Endodermal cell (in vitro differentiated cells): ENCODE measurements at places on chromosomes 11 and 22. TPM values are rescaled to one million over a fixed set of nuclear protein-coding genes. Genes with fewer than 3 reads are reported as not detected.

Gene INS
- total RNA-seq, result not detected in 2 replicates

Gene MPPED1
- total RNA-seq, result 0.41 and 0.59 TPM in 2 replicates

Gene HSPB2
- total RNA-seq, result 0.33 TPM in 1 of 3 replicates, not detected in the others

Gene KLHL35
- total RNA-seq, result 1.3 TPM in 1 of 3 replicates, not detected in the others

Gene IL17RA
- total RNA-seq, result 12.2 and 16.0 TPM in 2 replicates

DNA sequence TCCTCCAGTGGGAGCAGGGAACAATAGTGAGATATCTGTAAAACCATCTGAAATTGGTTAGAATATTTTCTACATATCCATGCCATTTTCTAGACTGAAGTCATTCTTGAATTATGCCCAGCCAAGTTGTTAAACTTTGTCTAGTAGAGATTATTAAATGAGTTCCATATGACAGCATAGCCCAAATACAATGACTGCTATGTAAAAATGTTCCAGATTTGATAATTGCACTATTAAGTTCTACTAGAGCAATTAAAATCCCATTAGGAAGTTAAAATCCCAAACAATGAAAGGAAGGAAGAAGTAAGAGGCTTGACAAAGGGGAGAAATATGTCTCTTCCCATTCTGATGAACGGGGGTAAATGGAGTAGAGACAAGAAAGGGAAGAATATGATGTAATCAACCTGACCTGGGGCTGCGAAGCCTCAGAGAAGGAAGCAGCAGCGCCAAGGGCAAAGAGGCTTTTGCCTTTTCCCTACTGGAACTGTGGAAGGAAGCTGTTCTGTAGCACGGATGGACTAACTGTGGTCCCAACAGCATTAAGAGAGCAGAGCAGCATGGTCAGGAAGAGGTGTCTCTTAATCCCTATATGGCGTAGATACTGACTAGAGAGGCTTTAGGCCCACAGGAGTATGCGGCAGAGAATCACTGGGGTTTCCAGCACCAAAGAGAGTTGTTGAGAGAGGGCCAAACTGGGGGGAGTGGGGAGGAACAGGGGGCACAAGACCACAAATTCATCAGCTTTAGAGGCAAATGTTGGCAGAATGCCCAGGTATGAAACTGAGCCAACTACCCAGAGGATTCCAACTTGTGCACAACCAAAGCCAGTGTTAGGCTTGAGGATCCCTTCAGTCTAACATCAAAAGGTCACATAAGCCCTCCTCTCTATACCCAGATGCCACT lies 26.7 kb downstream of the RRP8 start:
- no peaks in the 10 kb centered on the region for H3K36me3 ChIP-seq
- no peak for DNase-seq
- no peaks in the 10 kb centered on the region for H3K4me1 ChIP-seq
- no peak overlapping the region for H3K27ac ChIP-seq

GRCh38 chr11:84581083-84581482 lies 1046.1 kb downstream of the DLG2 start:
- no peak overlapping the region for H3K27ac ChIP-seq
- DNase-seq, result no peak
- H3K27me3 ChIP-seq, result no peaks in the 10 kb centered on the region
- no peaks in the 10 kb centered on the region for H3K4me1 ChIP-seq
- H3K4me3 ChIP-seq, result no peak overlapping the region
- H3K36me3 ChIP-seq, result no peaks in the 10 kb centered on the region

- no peaks in the 10 kb centered on the region for H3K36me3 ChIP-seq
- no peaks in the 10 kb centered on the region for H3K27me3 ChIP-seq
- H3K27ac ChIP-seq, result no peak overlapping the region
- H3K4me1 ChIP-seq, result no peaks in the 10 kb centered on the region
- DNase-seq, result no peak
- no peak overlapping the region for H3K4me3 ChIP-seq
These were observed 64.5 kb upstream of the LARGE1 start for GRCh38 chr22:33984656-33985285.

DNA sequence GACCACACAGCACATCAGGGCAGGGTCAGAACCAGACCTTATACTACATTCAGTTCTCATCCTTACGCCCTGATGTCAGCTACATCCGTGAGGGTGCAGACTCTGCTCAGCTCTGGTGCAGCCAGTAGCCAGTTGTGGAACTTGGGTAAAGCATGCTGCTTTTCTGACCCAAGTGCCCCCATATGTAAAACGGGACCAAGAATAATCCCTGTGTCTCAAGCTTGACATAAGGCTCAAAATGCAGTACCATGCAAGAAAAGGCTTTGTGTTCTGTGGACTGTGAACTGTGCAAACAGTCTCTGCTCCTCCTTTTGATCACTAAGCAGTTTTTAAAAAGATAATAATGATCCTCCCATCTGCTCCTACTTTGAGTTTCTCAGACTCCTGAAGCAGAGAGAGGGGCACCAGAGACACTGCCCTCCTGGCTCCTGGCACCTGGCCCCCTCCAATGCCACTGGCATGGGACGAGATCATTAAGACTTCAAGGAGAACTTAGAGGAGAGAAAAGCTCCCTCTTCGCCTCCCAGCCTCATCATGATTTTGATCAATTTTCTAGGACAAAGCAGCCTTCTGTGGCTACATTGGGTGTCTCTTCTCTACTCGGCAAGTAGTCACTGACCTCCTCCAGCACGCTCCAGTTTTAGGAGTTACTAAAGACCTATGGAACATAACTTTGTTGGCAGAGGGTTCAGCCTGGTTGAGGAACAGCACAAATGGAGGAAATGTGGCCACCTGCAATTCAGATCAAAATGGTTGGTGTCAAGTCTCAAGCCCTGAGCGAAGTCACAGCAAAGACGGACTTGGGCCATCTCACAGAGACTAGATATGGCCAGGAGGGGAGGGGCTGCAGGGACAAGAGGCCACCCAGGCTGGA lies 23.9 kb downstream of the IL10RA start:
- no peak overlapping the region for H3K27ac ChIP-seq
- no peaks in the 10 kb centered on the region for H3K36me3 ChIP-seq
- no peak for DNase-seq
- H3K4me1 ChIP-seq, result no peaks in the 10 kb centered on the region

DNA sequence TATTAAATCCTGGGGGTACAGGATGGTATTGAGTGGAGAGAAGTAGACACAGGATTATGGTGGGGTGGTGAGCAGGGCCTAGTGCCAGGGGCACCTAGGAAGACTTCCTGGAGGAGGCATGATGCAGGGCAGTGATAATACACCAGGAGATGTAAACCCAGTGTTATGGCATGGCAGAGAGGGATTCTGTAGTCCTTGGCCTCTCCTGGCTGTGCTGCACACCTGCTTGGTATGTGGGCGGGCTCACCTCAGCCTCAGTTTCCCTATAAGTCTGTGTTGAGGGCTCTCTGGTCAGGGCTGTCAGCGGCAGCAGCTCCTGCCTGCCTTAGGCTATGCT lies 2.2 kb downstream of the PDXP start:
- H3K27me3 ChIP-seq, result no peaks in the 10 kb centered on the region
- H3K4me3 ChIP-seq, result no peak overlapping the region
- DNase-seq, result no peak
- H3K36me3 ChIP-seq, result peaks cover 11% of the 10 kb centered on the region
- H3K4me1 ChIP-seq, result peaks cover 6% of the 10 kb centered on the region
- peak overlapping the region; percentile 34 for H3K27ac ChIP-seq

DNA sequence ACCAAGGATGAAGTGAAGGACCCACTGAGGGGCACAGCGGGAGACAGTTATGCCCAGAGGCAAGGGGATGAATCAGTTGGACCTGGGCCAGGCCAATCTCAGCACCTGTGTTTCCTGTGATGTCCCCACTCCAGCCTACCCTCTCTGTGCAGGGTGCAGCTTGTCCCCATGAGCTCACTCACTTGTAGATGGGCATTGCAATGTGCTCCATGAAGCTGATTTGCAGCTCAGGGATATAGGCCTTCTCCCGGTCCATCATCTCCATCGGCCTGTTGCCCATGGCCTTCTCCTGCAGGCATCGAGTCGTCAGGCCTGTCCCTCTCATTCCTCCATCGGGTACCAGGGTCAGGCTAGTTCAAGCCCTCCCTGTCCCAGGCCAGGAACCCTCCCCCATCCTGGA lies 96.2 kb downstream of the PDE2A start:
- DNase-seq, result peak; percentile 10
- H3K27me3 ChIP-seq, result peaks cover 15% of the 10 kb centered on the region
- no peaks in the 10 kb centered on the region for H3K4me1 ChIP-seq
- H3K27ac ChIP-seq, result no peak overlapping the region

DNA sequence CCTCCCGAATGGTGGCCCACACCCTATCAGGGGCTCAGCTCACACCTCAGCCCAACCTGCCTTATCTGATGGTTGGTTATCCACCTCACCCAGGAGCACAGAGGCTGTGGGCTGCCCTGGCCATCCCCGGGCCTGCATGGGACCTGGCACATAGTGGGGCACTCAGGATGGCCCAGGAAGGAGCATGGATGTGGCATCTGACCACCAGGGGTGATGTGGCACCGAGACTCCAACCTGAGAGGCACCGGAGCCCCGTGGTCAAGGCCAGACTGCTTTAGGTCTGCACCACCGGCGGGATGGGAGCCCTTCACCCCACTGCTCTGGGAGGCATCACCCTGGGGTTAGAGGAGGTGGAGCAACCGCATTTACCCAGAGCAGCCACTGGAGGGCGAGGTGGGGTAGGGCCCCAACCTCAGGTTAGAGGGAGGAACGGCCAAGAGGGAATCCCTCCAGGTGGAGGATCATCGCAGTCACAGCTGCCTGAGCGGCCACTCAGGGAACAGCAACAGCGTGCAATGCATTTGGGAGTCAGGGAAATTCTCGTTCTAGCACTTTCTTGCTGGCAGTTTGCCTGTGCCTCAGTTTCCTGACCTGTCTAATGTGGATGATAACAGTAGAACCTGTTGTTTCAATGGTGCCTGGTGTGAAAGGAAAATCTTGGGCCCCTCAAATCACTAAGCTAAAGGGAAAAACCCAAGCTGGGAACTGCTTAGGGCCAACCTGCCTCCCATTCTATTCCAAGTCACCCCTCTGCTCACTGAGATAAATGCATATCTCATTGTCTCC lies 52.9 kb upstream of the CARS1 start:
- H3K27me3 ChIP-seq, result no peaks in the 10 kb centered on the region
- H3K4me3 ChIP-seq, result no peak overlapping the region
- H3K4me1 ChIP-seq, result no peaks in the 10 kb centered on the region
- H3K36me3 ChIP-seq, result no peaks in the 10 kb centered on the region
- no peak overlapping the region for H3K27ac ChIP-seq

DNA sequence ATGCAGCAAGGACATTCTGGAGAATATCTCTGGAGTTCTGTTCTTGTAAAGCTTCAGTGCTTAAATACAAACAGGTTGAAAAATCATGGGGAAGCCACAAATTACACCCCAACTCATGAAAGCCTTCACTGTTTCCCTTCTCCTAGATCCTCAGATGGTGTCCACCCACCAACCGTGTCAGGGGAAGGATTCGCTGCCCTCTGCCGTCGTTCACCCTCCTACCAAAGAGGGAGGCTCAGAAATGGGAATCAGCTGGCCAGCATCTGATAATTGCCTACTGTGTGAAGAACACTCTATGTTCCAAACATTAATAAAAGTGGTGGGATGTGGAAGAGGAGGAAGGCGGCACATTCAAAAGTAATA lies 7.4 kb upstream of the HEPACAM start:
- peaks cover 28% of the 10 kb centered on the region for H3K27me3 ChIP-seq
- H3K36me3 ChIP-seq, result no peaks in the 10 kb centered on the region
- DNase-seq, result no peak
- no peaks in the 10 kb centered on the region for H3K4me1 ChIP-seq
- no peak overlapping the region for H3K4me3 ChIP-seq
- H3K27ac ChIP-seq, result no peak overlapping the region

GRCh38 chr11:79678780-79679452 lies 238.1 kb upstream of the TENM4 start:
- H3K27ac ChIP-seq, result no peak overlapping the region
- H3K4me1 ChIP-seq, result peaks cover 8% of the 10 kb centered on the region
- H3K27me3 ChIP-seq, result peaks cover 4% of the 10 kb centered on the region
- H3K36me3 ChIP-seq, result no peaks in the 10 kb centered on the region

- no peaks in the 10 kb centered on the region for H3K36me3 ChIP-seq
- DNase-seq, result peak; percentile 58
- peaks cover 5% of the 10 kb centered on the region for H3K4me1 ChIP-seq
- H3K27me3 ChIP-seq, result no peaks in the 10 kb centered on the region
These were observed 36.5 kb downstream of the MS4A2 start for GRCh38 chr11:60124802-60125432.

- H3K27ac ChIP-seq, result no peak overlapping the region
- no peak for DNase-seq
- no peaks in the 10 kb centered on the region for H3K4me1 ChIP-seq
- no peak overlapping the region for H3K4me3 ChIP-seq
- peaks cover 56% of the 10 kb centered on the region for H3K36me3 ChIP-seq
- H3K27me3 ChIP-seq, result no peaks in the 10 kb centered on the region
These were observed 43.8 kb downstream of the FBXO7 start for GRCh38 chr22:32518381-32518780.

- no peaks in the 10 kb centered on the region for H3K4me1 ChIP-seq
- no peaks in the 10 kb centered on the region for H3K27me3 ChIP-seq
- DNase-seq, result no peak
- H3K36me3 ChIP-seq, result no peaks in the 10 kb centered on the region
These were observed 205.0 kb downstream of the FAM76B start for GRCh38 chr11:95584589-95584988.

DNA sequence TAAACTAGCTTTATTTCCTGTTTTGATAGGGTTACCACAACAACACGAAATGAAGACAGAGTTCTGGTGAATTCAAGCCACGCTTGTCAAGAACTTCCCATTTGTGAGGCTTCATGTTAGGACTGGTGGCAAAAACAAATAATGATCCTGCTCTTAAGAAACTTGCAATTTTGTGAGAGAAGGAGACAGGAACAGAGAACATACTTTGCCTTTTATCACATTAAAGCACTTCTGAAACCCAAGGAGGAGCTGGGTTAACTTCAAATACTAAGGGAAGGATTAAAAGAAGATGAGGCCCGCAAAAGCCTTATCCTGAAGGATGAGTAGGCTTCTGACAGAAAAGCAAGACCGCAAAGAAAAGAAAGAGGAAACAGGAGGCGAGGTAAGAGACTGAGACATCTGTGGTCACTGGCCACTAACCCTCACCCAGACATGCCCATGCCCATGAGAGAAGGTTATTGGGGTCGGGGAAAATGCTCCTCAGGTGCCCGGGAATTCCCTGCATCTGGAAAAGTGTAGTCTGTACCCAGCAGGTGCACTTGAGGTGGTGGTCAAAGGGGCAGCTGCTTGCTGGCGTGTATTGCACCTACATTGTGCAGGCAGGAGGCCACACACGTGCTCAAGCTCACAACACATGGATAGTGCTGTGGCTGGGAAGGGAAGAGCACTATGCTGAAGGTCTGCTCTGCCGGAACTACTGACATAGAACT lies 50.5 kb downstream of the MAPK1 start:
- H3K27ac ChIP-seq, result no peak overlapping the region
- H3K4me1 ChIP-seq, result no peaks in the 10 kb centered on the region

DNA sequence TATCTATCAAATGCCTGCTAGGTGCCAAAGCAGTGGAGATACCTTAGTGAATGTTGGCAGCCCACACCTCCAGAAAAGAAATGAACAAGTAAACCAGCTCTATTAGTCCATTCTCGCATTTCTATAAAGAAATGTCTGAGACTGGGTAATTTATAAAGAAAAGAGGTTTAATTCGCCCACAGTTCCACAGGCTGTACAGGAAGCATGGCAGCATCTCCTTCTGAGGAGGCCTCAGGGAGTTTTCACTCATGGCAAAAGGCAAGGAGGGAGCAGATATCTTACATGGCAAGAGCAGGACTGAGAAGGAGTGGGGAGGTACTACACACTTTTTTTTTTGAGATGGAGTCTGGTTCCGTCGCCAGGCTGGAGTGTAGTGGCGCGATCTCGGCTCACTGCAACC lies 18.7 kb upstream of the ZC3H12C start:
- H3K27ac ChIP-seq, result no peak overlapping the region
- H3K4me3 ChIP-seq, result no peak overlapping the region
